MM.1S (cell line): ENCODE measurements at places on chromosomes 16 and 17.
A peak's percentile ranks its signal among the peaks of the same experiment; 100 is the strongest.

DNA sequence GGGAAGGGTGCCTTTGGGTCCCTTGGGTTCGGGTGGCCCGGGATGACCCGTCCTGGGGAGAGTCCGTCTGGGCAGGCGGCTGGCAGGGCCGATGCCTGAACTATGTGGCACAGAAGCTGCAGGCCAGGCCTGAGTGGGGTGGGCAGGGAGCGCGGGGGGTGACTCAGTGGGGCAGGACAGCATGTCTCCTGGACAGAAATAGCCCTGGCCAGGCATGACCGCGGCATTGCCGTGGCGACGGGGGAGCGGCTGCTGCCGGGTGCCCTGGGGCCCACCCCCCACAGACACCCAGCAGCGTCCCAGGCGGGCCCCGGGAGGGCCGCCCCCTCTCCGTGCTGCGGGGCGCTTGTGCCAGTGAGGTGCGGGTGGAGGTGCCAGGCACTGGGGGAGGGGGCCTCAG is 1.8 kb upstream of the C1QTNF8 start:
- no peak for DNase-seq

DNA sequence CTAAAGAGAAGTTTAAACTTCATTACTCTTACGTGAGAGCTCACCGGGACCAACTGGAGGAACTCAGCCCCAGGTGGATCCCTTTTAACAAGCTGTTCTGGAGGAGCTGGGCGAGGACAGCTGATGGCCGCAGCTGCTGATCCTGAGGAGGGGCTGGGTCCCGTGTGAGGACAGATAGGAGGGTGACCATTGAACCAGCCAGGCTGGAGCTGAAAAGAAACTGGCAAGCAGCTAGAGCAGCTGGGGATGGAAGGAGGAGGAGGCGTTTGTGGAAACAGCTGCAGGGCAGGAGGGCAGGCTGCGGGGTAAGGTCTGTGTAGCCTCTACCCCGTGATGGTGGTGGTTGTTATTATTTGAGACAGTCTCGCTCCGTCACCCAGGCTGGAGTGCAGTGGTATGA is 119.5 kb downstream of the AATF start:
- DNase-seq: no peak

DNA sequence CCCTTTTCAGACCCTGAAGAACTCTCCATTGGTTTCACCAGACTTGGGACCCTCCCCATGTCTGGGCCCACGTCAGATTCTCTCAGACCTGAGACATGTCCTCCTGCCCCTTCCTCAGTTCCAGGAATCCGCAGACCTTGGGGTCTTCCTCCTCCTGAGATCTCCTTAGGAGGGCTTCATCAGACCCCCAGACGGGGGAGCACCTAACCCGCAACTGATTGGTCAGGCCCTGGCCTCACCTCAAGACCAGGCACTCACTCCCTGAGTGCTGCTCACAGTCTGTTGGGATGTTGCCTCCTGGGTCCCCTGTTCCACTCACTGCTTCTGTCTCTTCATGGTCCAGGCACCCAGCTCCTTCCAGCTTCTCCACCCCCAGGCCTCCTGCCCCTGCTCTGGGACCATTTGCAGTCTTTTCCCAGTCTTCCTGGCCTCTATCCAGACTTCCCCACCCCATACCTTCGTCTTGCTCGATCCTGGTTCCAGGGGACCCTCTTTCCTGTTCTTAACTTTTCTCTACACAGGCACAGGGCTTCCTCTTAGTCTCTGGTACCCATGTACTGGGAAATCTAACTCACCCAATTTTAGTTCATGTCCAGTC is 1.2 kb downstream of the GID4 start:
- DNase-seq: no peak

- no peak for DNase-seq
Measured at GRCh38 chr16:29321585-29321984, 84.9 kb downstream of the NPIPB11 start.

GRCh38 chr17:1222321-1222720 is 42.5 kb upstream of the ABR start:
- no peak for DNase-seq

DNA sequence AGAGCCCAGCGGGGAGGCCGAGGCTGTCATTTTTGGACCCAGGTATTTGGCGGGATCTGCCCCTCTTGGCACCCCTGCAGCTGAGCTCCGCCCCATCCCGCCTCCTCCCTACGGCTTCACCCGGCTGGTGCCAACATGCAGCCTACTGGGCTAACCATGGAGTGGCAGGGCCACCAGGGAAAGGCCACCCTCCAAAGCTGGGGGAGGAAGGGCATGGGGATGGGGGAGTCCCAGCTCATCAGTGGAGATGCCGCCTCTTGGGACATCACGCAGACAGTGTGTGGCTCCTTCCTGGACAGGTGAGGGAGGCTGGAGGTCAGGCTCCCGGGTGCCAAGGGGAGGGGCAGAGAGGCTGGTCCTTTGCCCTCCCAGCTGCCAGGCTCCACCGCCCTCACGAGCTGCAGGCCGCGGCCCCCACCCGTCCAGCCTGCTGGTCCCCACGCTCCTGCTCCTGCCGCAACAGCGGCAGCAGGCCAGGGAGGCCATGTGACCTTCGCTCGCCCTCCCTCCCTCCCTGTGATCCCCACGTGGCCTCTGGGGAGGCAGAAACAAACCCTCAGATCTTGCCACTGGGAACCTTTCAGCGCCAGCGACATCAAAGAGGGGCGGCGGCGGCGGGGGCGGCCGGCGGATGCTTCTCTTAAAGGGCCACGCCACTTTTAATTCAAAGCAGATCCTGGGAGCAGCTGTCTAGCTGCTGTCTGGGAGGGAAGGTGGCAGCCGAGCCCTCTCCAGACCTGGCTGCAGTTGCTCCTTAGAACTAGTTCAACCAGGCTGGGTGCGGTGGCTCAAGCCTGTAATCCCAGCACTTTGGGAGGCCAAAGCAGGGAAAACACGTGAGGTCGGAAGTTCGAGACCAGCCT is 6.8 kb upstream of the NOTUM start:
- peak; percentile 79 for DNase-seq

- DNase-seq: no peak
Measured at GRCh38 chr16:74716355-74716754, 15.7 kb upstream of the MLKL start.

DNA sequence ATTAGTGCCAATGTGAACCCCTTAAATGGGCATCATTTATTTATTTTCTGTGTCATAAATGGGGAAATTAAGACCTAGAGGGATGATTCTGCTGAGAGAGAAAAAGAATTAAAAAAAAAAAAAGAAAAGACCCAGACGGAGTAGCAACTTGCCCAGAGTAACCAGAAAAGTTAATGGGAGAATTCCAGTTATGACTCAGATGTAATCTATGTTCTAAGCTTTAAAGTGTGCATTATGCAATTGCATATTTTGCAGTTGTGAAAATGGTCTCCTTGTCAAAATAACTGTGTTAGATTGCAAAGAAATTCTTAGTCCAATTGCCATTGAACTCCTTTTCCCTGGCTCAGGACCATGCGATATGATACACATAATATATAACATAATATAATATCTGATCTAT is 38.6 kb upstream of the TBX2 start:
- no peak for DNase-seq

DNA sequence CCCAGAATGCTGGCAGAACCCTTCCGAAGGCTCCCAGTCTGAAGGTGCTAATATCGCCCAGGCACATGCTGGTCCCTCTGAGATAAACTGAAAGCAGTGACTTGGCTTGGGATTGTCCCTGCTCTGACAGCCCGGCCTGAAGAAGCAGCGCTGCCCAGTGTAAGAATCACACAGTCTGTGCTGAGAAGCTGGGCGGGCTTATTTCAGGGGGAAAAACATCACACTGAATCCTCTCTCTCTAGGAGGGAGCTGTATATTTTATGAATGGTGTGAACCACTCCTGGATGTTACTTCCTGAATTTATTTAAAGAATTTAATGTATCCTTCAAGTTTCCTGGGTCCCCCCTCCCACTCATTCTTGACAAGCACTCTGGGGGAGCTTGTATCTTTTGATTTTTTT is 36.3 kb downstream of the GAS7 start:
- no peak for DNase-seq

DNA sequence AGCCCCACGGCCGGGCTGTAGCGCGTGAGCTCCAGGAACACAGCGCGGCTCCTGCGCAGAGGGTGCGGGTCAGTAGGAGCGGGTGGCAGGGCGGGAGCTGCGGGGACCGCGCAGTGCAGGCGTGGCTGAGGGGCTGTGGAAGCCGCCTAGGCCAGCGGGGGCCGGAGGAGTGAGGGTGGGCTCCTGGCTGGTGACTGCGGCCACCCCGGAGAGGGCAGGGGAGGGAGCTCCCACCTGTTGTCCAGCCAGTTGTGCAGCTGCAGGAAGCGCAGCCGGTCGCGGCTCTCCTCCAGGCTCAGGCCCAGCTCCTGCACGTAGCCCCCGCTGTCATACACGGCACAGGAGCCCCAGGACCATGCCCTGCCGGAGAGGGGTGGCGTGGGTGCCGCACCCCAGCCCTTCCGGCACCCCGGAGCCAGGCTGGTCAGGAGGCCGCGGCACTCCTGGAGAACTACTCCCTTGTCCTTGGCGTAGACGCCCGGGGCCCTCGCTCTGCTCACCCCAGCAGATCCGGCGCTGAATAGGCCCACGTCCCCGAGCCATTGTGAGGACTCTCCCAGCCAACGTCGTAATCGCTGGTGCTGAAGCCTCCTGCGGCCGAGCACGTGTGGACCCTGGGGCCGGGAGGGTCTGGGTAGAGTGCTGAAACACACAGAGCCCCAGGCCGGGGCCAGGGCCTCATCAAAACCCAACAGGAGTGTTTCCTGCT is 43.9 kb downstream of the TSC2 start:
- DNase-seq: no peak

DNA sequence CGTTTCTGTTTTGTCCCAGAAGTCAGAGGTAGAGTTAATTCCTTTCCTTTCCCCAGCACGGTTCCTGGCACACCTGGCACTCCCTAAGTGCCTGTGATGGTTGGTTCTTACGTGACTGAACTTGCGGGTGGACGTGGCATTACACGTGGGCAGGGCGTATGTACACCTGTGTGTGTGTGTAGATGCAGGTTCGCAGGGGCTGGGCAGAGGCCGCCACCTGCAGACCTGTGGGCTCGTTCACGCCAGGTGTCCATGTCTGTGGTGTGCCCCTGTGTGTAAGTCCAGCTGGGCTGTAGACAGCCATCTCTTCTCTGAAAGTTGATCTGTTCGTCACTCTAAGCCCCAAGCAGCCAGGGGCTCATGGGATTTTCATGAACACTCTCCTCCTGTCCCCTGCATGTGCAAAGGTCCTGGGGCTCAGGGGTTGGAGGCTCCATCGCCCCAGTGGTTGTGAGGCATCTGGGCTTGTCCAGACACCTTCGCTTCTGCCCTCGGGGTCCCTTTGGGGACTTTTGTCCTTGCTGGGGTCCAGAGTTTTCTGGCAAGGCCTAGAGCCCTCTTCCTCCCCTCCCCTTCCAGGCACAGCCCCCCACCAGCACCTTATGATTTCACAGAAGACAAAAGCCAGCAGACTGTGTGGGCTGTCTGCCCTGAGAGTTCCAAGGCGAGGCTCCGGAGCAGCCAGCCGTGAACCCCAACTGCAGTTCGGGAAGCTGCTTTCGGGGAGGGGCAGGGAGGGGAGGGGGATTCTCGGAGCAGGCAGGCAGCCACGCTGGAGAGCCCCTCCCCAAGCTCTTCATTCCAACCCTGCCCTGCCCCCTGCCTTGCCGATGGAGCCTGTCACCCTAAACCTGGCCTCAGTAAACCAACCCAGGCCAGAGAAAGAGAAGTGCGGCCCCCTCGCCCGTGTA is 5.4 kb upstream of the FSCN2 start:
- DNase-seq: no peak

GRCh38 chr16:87847467-87847784 is 21.9 kb downstream of the SLC7A5 start:
- DNase-seq: no peak

- no peak for DNase-seq
Measured at GRCh38 chr16:80283466-80284392, 257.1 kb upstream of the DYNLRB2 start.

- no peak for DNase-seq
Measured at GRCh38 chr16:68146585-68146984, 61.4 kb downstream of the NFATC3 start.

DNA sequence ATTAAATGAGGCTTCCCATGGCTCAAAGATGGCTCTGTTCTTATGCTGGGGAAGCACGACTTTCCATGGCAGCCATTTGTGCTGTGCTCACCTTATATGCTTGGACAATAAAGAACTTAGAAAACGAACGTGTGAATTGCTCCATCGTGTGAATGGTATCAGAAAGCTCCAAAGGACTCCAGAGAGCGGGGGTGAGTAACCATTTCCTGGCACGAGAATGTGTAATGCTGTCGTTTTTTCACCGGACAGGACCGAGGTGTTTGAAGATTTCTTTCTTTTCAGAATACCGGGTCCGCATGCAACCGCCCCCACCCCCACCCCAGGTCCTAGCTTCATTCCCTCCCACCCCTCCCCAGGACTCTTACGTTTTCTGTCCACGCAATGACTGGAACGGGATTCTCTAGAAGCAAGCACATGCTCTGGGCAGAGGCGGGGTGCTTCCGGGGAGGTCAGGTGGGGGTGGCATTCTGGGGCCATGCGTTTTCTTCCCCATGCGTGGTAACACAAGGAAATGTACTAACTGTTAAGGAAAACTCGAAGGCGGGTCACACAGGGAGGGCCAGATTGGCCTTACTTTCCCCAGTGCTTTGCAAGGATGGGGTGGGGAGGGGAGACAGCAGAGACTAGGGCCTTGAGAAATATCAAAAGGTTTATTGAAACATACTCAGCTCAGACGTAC is 26.2 kb downstream of the GPRC5B start:
- no peak for DNase-seq

DNA sequence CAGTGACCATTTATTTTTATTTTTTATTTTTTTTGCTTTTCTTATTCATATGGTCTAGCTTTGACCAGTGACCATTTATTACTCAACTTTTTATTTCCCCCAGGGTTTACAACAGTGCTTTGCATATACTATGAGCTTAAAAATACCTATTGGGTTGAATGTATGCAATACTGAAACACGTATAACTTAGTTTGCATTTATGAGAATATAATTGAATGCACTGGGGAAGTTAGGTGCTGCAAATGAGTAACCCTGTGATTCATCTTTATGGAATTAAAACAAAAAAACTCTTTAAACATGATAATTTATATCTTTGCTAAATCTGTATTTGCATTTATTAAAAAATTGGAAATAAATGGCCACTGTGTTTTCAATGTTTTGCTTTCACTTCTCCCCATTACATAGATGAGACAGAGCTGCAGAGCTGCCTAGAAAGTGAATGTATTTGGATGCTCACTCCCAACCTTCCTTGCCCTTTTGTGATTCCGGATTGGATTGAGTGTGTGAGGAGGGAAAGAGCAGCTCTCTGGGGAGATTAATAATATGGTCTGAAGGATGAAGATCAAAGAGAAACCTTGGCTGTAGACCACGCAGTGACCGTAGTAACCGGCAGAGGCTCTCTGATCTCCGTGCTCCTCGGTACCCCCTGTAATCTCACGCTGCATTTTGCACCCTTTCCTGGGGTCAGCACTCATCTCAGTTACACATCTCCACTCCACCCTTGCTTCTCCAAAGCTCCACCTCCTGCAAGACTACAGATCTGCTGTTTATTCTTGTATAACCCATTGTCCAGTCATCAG is 14.3 kb downstream of the TMEM100 start:
- no peak for DNase-seq

GRCh38 chr17:39517224-39517623 is 55.9 kb downstream of the CDK12 start:
- DNase-seq: no peak

DNA sequence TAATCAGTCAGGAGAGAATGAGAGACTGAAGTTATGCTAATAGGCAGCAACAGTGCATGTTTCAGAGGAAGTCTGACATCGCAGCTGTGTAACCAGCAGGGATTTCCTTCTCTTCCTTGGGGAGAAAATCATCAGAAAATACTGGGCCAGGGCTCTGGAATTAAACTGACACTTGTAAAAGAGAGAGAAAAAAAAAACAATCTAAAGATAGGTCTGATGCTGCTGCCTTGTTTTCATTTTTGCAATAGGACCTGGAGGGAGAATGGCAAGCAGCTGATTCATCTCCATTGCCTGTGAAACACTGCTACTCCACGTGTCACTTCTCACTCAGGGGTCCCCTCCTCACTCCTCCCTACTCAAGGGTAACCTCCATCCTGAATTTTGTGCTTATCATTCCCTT is 17.7 kb upstream of the CORO6 start:
- DNase-seq: no peak
